ENCODE measurements at places on chromosomes 2 and 18.

DNA sequence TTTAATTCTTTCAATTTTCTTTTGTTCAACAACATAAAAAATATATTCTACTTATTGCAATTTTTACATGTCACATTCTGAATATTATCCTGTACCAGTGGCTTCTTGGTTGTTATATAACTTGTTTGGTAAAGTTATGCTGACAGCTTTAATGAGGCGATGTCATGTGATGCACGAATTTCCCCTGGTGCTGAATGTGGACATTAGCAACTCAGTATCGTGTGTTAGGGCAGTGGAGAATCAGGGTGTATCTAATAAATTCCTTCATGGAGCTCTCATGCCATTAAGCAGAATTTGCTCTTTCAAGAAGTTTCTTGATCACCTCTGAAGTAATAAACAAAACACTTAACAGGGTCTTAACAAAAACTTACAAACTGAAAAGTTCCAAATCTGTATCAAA lies 99.6 kb upstream of the DNMT3A start:
- no peak for DNase-seq

GRCh38 chr18:13539050-13539449 lies 187.3 kb downstream of the FAM210A start:
- DNase-seq, result no peak

- no peak for DNase-seq
Measured at GRCh38 chr2:1881502-1881901, 137.2 kb upstream of the PXDN start.

GRCh38 chr2:224780106-224780505 lies 63.9 kb upstream of the CCDC195 start:
- DNase-seq, result no peak

DNA sequence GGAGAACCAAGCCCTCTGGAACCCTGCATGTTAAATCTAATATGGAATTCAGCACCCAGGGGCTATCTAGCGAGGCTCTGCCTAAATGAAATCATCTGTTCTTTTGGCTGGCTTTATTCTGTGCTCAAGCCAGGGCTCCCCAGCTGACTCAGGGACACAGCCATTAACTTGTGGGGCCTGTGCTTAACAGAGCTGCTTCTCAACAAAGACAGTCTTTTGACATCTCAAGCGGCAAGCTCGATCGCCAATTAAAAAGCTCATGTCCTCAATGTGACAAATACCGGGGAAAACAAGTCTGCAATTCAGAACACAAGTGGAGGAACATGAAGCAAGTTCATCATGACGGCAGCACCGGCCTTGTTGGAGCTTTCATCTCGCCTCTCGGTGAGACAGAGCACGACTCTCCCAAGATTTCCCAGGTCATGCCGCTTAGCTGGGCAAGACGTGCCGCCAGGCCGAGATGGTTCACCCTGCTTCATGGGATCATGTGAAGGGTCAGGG lies 64.9 kb downstream of the KLHL29 start:
- DNase-seq, result no peak

DNA sequence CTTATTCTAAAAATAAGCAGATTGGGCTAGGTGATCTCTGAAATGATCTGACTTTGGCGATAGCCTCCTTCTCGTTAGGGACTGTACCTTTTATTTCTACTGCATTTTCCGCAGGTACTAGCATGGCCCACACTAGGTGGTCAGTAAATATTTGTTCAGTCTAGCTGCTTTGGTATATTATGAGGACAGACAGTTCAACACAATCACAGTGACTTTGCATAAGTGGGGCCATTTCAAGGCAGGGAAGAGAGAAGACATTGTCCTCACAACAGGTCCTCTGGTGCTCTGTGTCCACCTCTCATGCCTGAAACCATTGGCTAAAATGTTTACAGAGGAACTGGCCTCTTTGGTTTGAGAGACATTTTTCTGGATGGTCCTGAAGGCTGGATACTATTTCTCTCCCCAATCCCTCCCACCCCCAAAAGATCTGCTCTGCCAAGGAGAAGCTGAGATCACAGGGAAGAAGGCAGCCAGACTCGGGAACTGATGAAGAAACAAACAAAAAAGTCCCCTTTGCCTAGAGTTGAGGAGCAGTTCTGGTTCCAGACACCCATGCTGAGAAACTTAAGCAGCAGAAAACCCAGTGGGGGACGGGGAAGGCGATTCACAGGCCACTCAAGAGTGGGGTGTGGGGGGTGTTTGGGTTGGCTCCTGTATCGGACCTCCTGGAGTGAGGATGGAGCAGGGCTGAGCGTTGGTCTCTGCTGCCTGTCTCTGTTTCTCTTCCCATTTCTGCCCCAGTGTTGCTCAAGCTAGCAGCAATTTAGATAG lies 2.9 kb upstream of the TNP1 start:
- no peak for DNase-seq

DNA sequence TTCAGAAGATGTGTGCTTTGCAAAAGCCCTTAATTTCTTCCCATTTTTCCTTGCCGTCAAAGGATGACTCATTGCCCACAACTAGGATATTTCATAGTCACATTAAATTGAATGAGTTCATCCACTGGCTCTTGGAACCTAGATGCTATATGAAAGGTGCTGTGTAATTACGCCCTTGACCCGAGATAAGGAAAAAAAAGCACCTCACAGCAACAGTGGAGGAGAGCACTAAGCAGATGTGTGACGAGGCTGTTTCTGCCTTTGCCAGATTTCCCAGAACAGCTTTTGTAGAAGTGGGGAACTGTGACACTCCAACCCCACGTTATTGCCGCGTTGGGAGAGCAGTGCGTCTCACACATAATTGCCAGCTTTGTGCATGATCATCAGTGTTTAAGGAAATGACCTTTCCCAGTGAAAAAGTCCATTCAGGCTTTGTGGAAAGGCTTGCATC lies 33.3 kb upstream of the TMEM87B start:
- no peak for DNase-seq

GRCh38 chr2:105403783-105404698 lies 5.2 kb upstream of the FHL2 start:
- DNase-seq, result no peak

GRCh38 chr2:119431155-119431975 lies at the start of gene TMEM37:
TMEM37 (plus strand) TSS chr2:119431854; CDS start chr2:119431904, 50 bp downstream.
- DNase-seq, result no peak

GRCh38 chr18:51229328-51229727 lies 31.8 kb upstream of the MEX3C start:
- DNase-seq, result no peak

DNA sequence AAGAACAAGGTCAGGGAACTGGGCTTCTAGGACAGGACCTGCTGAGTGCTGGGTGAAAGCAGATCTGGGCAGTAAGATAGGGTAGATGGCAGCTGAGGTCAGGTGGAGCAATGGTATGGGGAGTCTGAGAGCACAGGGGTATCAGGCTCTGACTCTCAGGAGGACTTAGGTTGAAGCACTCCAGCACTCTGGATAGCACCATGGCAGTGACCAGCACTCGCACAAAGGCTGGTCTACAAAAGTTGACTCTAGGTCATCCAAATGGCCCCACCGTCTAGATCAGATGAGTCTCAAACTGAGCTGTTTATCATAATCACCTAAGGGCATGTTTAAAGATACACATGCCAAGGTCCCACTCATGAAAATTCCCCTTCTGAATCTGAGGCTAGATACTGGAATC lies 60.1 kb downstream of the CDKL4 start:
- no peak for DNase-seq

DNA sequence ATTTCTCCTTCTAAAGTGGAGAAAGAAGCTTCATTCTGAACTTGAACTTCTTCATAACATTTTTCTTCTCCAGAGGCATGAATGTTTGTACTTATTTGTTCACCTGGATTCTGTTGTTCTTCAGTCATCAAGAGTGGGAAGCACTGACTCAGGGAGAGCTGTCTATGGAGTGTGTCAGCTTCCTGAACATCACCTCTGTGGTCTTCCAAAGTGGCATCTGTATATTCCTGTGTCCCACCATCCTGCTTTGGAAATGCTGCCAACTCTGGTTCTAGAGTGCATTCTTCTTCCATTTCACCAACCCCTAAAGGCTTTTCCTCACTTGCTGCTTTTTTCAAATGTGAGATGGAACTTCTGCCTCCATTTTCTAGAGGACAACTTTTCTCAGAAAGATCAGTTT lies 59.5 kb downstream of the TTN start:
- no peak for DNase-seq

DNA sequence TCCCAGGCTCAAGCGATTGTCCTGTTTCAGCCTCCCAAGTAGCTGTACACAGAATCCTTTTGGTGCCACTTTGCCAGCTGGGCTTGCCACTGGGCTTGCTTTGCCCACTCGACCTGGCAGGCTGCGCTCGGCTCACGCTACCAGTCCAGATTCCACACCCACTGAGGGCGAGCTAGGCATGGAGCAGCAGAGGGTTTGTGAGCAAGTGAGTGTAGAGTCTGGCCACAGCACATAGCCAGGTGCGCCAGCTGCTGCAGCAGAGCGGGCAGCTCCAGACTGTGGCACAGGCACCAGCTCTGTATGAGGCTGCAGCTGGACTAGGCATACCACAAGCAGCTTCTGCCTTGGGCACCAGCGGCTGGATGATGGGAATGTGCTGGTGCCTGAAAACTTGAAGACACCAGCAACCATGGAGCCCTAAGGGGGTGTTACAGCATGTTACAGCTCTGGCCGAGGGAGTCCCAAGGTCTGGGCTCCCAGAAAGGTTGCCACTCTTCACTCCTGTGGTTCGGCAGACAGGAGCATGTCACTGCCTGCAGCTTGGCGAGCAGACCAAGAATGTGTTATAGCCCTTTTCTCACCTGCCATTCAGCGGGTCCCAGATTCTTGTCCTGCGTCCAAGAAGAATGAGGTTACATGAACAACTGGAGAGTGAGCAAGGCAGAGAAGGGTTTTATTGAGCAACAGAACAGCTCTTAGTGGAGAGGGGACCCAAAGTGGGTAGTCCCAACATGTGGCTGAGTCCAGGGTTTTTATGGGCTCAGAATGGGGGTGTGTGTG lies 12.9 kb downstream of the SMARCAL1 start:
- no peak for DNase-seq

- no peak for DNase-seq
Measured at GRCh38 chr2:234241656-234242458, 191.4 kb downstream of the SPP2 start.
